ENCODE measurements at places on chromosomes 6 and 20.

GRCh38 chr6:52301326-52301725 lies 16.8 kb upstream of the MCM3 start:
- no peak for DNase-seq

DNA sequence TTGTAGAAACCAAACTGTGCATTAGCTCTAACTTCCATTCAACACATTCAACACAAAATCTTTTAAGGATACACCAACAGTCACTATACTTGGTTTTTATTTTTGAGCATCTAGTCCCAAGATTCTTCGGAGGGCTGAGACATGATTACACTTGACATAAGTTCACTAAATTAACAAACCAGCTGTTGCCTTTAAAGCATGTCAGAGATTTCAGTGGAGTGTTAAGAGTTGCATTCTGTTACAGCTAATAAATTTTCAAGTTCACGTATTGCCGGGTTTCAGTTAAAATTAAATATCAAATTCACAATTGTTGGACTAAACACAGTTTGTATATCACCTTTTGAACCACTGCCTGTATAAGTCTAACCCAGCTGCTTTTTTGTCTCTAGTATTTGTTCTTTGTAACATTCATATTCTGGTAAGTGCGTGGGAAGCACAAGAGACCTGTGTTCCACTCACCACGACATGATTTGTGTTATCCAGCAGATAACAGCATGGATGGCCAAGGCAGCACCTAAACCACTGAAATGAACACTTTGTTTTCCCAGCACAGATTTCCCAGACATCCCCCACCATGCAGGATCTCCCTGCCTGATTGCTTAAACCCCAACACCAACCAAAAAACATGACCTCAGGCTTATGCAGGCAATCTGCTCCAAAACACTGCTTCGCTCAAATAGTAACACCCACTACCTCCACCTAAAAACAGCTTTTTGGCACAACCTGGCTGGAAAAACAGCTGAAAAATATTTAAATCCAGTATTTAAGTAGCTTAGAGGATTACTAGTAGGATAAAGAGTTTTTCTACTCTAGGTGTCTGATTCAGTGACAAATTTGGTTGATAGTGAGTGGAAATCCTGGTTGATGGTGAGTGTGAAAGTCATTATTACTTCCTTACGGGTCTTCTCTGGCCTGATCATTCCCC lies 286.5 kb upstream of the NT5E start:
- DNase-seq: no peak

GRCh38 chr20:34754611-34755010 lies 50.5 kb downstream of the TP53INP2 start:
- no peak for DNase-seq

DNA sequence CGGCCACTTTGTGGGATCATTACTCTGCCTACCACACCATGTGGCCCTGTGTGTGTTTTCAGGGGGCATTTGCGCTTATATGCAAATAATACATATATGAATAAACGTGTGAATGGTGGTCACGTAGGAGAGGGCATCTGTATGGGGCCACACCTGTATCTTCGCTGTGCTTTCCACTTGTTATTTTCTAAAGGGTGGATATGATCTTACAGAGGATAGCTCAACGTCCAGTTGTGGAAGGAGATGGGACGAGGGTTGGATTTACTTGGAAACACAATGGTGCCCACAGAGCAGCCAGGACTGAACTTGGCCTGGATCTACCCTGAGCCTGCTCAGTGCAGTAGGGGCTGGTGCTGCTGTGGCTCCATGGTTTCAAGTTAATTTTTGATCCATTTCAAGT lies 93.3 kb downstream of the YTHDF1 start:
- DNase-seq: no peak

DNA sequence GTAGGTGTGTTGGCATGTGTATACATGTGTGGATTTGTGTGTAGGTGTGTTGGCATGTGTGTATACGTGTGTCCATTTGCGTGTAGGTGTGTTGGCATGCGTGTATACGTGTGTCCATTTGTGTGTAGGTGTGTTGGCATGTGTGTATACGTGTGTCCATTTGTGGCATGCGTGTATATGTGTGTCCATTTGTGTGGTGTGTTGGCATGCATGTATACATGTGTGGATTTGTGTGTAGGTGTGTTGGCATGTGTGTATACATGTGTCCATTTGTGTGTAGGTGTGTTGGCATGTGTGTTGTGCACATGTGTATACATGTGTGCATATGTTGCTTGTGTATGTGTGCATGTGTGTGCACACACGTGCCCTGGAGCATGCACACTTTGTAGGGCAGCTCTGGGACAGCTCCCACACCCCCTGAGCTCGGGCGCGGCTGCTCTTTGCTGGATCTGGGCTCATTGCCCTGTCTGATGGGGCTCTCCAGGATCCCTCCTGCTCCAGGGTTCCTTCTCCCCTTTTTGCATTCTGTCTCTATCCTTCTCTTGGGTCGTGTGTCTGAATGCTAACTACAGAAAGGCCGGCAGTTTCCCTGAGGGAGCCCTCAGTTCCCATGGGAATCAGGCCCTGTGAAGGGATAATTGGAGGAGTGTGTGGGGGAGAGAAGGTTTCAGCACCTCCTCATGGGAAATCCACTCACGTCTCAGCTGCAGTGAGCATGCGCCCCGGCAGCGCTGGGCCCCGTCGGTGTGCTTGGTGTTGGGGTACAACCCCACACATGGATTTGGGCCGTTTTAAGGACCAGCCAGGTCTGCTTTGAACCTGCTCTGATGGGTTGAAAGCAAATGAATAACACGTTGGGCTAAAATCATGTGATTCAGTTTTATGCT lies 102.0 kb downstream of the ERMARD start:
- no peak for DNase-seq

GRCh38 chr6:134061440-134061839 lies 9.0 kb upstream of the SLC2A12 start:
- no peak for DNase-seq

DNA sequence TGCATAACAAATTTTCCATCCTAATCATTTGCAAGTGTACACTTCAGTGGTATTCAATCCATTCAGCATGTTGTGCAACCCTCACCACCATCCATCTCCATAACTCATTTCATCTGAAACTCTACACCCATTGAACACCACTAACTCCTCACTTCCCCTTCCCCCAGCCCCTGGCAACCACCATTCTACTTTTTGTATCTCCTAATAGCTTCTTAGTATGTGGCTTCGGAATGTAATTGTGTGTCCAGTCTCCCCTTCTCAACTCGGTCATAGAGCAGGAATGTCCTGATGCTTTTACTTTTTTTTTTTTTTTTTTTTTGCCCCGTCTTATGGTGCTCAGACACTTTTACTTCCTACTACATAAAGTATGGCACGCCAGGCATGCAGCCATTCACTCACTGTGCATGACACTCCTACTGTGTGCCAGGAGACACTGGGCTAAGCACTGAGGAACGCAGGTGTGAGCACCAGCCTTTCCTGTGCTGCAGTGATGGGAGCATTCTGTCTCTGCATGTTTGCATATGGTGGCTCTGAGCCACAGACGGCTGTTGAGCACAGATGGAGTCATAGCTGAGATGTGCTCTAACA lies 15.3 kb downstream of the HCK start:
- no peak for DNase-seq

GRCh38 chr6:30963641-30964040 lies 19.9 kb upstream of the MUC21 start:
- DNase-seq: no peak

GRCh38 chr6:55826941-55827340 lies 48.4 kb downstream of the BMP5 start:
- DNase-seq: no peak

- DNase-seq: no peak
These were observed 125.0 kb downstream of the ZMYND8 start for GRCh38 chr20:47231382-47232039.

DNA sequence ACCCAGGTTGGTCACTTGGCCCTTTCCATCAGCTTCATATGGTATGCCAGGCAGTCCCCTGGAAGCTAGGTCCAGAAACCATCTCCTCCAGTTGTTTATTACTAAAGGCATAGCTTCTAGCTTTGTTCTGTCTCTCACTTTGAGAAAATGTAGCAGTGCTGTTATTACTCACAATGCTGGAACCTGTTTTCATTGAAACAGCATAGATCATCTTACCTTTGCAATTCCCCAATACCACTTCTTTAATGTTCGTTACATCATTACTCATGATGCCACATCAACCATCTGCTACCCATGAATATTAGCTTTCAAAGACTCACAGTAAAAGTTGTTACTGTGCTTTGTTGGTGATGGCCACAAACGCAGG lies 88.3 kb downstream of the ADAT2 start:
- DNase-seq: no peak

DNA sequence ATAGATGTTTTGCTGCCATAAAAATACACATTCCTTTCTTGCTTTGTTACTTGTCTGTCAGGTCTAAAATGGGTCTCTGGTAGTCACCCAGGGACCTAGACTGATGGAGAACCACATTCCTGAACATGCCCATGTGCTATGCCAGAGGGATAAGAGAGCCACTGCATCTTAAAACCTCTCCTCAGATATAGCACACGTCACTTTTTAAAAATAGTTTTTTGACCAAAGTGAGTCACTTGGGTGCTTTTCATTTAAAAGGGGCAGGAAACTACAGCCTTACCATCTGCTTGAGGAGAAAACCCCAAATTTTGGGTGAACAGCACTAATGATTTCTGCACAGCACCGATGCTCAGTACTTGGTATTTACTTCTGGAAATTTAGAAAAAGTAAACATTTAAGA lies 197.8 kb downstream of the OGFRL1 start:
- no peak for DNase-seq

GRCh38 chr6:87798393-87799278 lies 96.6 kb upstream of the AKIRIN2 start:
- no peak for DNase-seq

GRCh38 chr20:46286382-46286781 lies 21.9 kb downstream of the CDH22 start:
- DNase-seq: no peak

DNA sequence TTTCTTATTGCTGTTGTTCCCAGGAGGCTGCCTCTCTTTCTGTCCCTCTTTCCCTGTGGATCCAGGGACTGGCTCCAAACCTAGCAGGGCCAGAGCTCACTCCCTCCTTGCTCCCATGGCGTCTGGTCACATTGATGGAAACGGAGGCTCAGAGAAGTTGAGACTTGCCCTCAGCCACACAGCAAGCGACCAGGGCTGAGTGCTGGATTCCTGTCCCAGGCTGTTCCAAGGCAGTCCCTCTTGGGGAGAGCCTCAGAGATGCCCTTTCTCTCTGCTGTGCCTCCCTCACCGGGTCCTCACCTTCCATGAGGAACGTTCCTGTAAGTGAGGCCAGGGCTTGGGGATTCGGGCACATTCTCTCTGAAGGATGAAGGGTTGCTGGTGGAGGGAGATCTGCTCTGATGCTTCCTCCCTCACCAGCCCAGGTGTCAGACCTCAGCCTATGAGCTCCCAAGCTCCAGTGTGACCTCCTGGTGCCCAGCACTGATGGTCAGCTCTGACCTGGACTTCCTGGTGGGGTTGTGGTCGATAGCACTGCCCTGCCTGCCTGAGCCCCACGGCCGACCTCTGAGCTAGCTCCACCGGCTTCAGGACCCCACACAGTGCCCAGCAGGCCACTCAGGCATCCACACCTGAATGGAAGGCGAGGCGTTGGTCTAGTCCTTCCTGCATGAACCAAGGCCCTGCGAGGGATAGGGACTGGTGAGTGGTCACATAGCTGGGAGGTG lies 26.8 kb downstream of the SUN5 start:
- no peak for DNase-seq

GRCh38 chr6:77341058-77341986 lies 122.0 kb downstream of the HTR1B start:
- no peak for DNase-seq

- DNase-seq: no peak
These were observed 147.1 kb downstream of the LRFN2 start for GRCh38 chr6:40440053-40440452.

- no peak for DNase-seq
These were observed 65.8 kb upstream of the SOX4 start for GRCh38 chr6:21527731-21528130.

GRCh38 chr20:17722493-17723300 lies 22.9 kb downstream of the BANF2 start:
- no peak for DNase-seq

GRCh38 chr20:19928328-19929011 lies 88.7 kb upstream of the NAA20 start:
- DNase-seq: no peak

DNA sequence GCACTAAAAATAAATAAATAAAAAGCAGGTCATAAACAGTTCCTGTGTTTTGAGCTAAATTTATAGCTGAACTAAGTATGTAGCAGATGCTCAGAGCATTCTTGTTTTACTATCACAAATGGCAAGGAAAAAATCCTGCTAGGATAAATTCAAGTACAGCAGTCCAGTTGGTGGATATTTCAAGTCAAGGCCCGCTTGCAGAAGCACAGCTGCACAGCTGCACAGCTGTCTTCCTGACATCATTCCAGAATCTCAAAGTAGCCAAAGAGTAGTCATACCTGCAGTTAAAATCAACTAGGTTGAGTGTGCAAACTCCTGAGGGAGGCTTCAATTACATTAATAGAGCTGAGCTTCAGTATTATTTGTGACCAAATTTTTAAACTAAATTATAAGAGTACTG lies 297.7 kb upstream of the MANEA start:
- DNase-seq: no peak

- no peak for DNase-seq
These were observed 54.2 kb downstream of the ARMC2 start for GRCh38 chr6:108902382-108902792.

- no peak for DNase-seq
These were observed 1.2 kb downstream of the ANGPT4 start for GRCh38 chr20:914727-915498.

GRCh38 chr6:18390476-18390875 lies 3.3 kb downstream of the RNF144B start:
- DNase-seq: no peak

DNA sequence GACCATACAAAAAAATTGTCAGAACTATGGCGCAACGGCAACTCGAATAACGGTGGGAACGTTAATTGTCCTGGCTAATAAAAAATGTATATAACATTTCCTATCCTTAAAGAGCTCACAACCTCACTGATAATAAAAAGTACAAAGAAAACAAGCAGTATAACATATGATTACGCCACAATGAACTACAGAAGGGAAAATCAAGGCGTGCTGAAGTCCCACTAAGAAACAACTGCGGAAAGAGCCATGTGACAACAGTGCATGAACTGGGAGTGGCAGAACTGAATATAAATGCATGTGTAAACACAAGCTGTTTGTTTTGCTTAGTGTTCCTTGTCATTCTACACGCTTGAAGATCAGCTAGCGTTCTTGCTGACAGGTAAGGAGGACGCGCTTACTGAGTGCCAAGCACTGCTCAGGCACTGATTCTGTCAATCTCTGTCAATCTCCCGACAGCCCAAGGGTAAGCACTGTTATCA lies 466 bp upstream of the PSMB1 start:
- DNase-seq: no peak

- DNase-seq: no peak
These were observed 21.9 kb downstream of the MEP1A start for GRCh38 chr6:46815130-46815529.

GRCh38 chr6:82554666-82555065 lies 191.0 kb downstream of the TPBG start:
- DNase-seq: no peak

GRCh38 chr6:7671581-7671980 lies 54.3 kb upstream of the BMP6 start:
- DNase-seq: no peak

GRCh38 chr6:73710470-73710869 lies 14.5 kb downstream of the CD109 start:
- no peak for DNase-seq

- no peak for DNase-seq
These were observed 136.9 kb downstream of the NKAIN2 start for GRCh38 chr6:123940551-123940950.

GRCh38 chr20:555976-556385 lies 12.4 kb upstream of the CSNK2A1 start:
- no peak for DNase-seq

GRCh38 chr6:75460681-75461080 lies 32.9 kb downstream of the FILIP1 start:
- no peak for DNase-seq
